ENCODE measurements at places on chromosomes 3 and 15.

GRCh38 chr3:126737527-126737926 is 33.5 kb downstream of the CHCHD6 start:
- no peak for DNase-seq

DNA sequence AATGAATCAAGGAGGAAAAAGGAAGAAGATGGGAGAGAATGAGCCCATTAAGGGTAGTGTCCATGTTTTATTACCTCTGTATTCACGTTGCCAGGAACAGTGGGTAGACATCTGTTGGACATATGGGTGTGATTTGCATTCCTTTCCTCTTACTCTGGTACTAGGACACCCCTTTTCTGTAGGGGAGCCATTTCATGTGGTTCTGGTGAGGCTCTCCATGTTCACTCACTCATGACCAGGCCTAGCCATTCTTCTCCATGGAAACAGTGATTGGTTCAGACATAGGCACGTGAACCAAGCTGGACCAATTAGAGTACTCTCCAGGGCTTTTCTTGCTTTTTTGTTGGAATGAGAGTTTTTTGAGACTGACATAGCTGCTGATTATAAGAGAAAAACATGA is 39.6 kb upstream of the PDCD6IP start:
- no peak for DNase-seq

DNA sequence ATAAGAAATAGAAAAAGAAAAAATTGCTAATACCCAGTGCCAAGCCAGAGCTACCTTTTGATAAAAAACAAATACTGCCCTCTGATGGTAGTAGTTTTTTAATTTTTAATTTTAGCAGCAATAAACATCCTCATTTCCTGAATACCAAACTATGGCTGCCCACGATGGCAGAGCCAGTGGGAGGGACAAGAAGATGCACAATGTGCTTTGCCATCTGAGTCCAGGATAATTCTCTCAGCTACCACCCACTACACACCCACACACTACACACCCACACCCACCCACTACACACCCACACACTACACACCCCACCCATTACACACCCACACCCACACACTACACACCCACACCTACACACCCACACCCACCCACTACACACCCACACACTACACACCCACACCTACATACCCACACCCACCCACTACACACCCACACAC is 17.8 kb downstream of the CEP19 start:
- peak; percentile 49 for DNase-seq

- DNase-seq = peak; percentile 76
These were observed 2.9 kb downstream of the XPC start for GRCh38 chr3:14175383-14176037.

GRCh38 chr3:127484601-127485388 is 105.7 kb downstream of the TPRA1 start:
- DNase-seq = no peak

DNA sequence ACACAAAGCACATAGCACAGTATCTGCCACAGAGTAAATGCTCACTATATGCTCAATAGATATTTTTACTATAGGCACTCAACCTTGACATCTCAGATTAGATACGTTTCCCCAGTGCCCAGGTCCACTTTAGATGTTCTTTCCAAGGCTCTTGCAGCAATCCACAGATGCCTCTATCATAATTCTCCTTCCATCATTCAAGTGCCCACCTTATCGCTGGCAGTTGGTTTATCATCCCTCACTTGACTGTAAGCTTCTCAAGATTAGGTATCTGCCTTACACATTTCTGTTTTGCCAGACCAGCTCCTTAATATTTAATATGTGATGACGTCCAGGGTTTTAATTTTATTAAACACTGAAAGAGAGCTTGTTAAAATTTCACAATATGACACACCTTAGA is 8.6 kb downstream of the NCEH1 start:
- DNase-seq = no peak

GRCh38 chr3:14150491-14151230 is 25.8 kb downstream of the TMEM43 start:
- no peak for DNase-seq

GRCh38 chr3:117898722-117899522 is 1135.7 kb downstream of the IGSF11 start:
- DNase-seq = no peak

DNA sequence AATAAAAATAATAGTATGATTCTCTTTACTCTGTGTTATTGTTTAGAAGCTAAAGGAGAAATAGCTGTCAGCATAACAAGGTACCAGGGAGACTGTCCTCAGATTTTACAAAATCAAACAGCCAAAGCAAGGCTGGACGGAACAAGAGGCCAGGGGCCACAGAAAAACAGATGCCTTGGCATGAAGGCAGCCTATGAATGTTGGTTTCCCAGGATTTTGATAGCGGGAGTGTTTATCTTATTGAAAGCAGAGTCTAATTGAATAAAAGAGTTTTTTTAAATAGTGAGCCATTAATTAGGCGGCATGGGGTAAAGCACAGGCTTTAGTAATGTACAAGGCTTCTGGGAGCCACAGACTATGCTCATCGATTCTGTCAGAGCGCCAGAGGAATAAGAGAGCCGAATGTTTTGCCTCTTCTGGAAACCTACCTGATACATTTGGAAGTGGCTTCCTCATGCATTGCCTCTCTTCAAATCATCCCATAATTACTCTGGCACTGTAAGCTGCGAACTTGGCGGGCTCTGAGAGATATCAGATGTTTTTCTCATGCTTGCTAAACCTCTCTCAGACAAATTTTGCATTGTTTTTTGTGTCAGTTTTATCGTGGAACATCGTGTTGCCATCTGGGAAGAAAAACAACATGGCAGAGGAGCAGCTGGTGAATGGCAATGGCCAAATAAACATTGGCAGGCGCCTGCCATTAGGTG is 30.4 kb upstream of the TMCO5A start:
- no peak for DNase-seq

GRCh38 chr3:35946854-35947515 is 307.7 kb downstream of the ARPP21 start:
- DNase-seq = no peak
